ENCODE measurements at places on chromosomes 4 and X.

- DNase-seq = no peak
Measured at GRCh38 chr4:139735381-139736273, 70.0 kb downstream of the MGST2 start.

DNA sequence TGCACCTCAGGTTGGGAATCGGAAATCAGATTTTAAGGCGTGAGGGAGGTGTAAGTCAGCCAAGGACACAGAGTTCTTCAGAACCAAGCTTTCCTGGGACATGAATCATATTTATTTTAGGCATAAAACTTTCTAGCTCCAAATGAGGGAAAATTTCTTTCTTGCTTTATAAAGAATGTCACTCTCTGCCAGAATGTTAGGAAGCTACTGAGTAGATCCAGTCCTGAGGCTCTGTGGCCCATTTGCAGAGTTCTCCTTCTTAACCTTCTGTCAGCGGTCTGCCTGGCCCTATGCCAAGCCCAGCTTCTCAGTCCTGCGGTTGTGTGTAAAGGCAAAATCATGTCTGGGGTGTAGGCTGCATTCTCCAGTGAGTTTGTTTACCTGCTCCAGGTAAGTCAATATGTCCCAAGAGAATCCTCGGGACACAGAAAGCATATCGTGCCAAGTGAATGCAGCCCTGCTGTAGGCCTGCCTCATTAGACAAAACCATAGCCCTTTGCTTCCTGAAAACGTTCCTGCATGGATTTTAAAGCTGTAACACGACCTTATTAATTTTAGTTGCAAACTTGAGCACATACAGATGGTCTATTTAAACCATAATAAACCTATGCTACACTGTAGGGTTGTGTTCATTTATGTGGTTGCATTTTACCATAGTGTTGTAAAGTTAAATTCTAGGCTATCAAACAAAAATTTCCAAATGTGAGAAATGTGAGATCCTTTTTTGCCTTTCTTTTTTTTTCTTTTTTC lies 29.2 kb upstream of the CCNI start:
- no peak for DNase-seq

DNA sequence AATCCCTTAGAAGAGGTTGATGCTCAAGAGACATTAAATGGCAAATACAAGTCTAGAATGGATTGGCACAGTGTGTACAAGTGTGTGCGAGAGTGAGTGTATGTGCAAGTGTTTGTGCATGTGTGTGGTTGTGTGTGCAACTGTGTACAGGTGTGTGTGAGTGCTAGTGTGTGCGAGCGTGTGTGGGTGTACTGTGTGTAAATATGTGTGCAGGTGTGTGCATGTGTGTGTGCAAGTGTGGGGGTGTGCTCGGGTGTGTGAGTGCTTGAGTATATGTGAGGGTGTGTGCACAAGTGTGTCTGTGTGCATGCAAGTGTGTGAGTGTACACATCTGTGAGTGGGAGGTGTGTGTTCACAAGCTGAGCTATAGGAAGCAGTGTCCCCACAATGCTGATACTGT lies 5.9 kb downstream of the TREX2 start:
- DNase-seq = no peak

- DNase-seq = no peak
Measured at GRCh38 chr4:155640751-155641150, 25.9 kb upstream of the GUCY1A1 start.

- no peak for DNase-seq
Measured at GRCh38 chrX:94107981-94108380, 434.0 kb downstream of the FAM133A start.

- no peak for DNase-seq
Measured at GRCh38 chr4:120557372-120557771, 365.2 kb downstream of the PRDM5 start.

- peak; percentile 8 for DNase-seq
Measured at GRCh38 chr4:142095886-142096605, 459.7 kb downstream of the IL15 start.

- no peak for DNase-seq
Measured at GRCh38 chr4:72587334-72587733, 18.3 kb upstream of the ADAMTS3 start.

DNA sequence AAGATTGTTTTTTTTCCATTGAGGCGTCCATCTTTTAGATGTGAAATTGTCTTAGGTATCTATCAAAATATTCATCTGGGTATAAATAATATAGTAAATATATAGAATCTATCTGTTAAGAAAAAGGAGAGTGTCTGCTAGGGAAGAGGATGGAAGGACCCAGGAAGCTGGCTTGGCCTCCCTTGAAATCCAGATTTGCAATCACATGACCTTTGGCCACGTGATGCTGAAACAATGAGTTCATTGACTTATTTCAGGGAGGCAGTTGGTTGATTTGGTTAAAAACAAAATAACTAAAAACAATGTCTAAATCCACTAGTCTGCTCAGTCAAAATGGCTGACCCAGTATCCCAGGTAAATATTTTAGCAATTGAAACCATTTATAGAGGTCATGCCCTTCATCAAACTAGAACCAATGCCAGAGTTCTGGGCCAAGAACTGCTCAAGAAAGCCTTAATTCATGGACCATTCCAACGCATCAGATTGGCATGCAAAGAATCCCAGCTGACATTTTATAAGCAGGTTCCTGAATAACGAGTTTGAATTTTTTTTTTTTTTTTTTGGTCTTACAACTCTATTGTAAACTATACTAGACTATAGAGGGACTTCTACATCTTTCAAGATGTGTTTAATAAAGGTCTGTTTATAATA lies 172.7 kb downstream of the MID1 start:
- DNase-seq = no peak

DNA sequence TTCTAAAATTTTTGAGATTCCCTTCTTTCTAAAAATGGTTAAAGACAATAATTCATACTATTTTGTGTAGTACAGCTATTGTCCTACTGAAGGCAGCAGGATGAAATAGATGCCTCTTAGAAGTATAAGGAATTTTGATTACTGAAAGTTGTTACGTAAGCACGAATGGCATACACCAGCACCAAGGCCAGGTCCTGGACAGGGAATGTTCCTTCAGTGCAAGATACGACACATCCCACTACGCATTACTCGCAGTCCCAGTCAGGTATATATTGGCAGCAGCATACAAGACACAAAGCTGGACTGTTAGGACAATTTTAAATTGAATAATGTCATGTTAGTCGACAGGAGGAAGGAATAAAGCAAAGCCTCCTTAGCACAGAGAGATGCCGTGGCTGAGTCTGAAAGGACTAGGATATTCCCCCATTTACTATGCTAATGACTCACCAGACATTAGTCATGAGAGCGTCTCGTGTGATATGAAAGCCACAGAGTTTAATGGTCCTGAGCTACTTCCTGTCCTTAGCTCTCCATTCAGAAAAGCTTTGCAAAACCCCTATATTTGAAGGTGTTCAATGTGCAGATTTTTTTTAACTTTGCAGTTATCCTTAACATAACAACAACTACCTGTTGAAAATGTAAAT lies 504.3 kb downstream of the FAM133A start:
- DNase-seq = no peak

DNA sequence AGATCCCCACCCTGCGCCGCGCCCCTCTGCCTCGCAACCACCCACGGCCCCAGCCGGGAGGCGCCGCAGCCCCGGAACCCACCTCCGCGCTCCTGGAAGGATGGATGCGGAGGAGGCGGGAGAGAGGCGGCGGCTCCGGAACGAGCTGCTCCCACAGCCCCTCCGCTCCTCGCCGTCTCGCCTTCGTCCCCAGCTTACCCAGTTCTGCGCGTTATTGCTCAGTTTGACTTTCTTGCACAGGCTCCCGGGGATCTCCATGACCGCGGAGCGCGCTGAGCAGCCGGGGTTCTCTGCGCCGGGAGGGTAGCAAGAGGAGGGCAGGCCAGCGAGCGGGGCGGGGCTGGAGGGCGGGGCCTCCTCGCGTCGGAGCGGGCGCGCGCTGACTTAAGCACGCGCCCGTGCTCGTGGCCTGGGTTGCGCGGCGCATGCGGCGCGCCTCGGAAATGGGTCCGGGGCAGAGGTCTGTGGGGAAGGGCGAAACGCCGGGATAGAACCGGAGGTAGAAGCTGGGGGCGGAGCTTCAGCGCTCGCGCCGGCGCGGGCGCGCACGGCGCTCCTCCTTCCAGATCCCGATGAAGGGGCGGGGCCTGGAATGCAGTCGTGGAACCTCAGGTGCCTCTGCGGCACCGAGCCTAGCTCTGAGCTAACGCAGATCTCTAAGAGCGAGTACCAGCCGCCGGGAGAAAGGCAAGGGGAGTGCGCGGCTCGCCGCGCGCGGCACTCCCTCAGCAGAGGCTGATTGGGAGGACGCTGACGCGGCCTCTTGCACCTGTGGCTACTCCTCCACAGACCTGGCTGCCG lies at the start of gene PAPSS1:
TSS of gene PAPSS1 (minus strand) at position 313 of the 801 bp plus-strand sequence. CDS start at position 258, 55 bp downstream.
- DNase-seq = peak; percentile 73

- no peak for DNase-seq
Measured at GRCh38 chrX:46707274-46707965, 51.5 kb downstream of the SLC9A7 start.

DNA sequence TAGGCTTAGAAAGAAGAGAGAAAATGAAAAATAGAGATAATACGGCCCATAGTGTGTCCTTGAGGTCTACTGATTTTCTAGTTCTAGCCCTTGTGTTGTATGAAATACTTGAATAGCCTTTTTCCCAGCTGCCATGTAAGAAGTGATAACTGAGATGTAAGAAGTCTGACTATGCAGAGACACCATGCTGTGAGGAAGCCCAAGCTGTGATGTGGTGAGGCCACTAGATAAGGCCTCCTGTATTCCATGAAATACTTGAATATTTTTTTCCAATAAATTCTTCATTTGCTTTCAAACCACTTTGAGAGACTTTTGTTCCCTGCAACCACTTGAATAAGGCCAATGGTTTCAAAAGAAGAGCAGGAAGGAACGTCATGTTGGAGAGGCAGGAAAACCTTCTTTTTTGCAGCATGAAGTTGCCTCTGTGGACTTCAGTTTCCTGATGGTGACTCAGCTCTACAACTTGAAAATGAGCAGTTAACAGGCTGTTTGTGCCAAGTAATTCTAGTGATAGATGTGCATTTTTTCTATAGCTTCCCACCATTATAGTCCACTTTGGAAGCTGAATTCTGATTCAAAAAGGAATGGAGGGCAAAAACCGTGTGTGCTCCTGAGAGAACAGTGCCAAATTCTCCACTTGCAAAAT lies 25.5 kb upstream of the FAM9C start:
- DNase-seq = no peak

DNA sequence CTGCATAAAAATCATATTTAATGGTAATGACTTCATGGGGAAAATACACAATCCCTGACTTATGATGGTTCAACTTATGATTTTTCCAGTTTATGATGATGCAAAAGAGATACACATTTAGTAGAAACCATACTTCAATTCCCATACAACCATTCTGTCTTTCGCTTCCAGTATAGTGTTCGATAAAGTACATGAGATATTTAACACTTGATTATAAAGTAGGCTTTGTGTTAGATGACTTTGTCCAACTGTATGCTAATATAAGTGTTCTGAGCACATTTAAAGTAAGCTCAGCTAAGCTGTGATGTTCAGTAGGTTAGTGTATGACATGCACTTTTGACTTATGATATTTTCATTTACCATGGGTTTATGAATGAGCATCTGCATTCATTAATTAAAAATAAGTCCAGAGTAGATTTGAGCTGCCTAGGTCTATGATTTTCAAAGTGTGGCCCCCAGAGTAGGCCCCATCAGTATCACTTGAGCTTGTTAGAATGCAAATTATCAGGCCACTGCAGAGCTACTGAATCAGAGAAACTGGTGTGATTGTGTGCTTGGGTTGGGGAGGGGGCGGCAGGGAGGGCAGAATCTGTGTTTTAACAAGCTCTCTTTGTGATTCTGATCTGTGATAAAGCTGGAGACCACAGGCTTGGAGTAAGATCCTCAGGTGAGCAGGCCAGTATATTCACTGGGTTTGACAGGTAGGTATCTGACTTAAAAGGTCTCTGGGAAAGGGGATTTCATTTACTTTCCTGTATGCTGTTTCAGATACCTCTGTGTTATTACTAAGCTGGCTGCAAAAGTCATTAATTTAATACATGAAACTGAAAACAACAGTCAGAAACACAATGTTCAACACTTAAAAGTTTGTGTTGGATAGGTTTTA lies 8.4 kb downstream of the ATP10D start:
- no peak for DNase-seq

DNA sequence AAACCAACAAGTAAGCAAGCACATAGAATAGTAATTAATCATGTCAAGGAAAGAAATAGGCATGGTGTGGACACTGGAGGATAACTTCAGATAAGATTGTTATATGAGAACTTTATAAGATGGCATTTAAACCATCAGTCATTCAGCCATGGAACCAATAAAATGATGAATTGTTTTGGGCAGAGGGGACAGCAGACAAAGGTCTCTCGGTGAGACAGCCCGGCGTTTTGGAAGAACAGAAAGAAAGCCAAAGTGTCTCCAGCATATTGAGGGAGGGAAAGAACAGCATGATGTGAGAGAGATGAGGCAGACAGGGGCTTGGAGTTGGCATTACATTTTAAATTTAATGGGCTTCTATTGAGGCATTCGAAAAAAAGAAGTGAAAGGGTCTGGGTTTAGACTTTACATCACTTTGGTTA lies 883 bp upstream of the PPM1K start:
- DNase-seq = no peak

DNA sequence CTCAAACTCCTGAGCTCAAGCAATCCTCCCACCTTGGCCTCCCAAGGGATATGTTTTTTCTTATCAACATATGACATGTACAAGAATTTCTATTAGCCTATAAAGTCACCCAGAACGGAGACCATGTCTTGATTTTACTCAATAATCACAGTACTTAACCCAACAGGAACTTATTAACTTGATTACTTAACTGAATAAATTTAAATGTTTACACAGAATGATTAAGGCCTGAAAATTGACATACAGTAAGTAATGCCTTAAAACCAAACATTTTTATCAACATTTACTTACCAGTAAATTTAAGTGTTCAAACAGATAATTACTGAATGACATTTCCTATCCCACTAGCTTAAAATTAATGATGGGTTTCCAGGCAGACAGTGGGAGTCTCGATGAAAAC lies 25.4 kb downstream of the EIF4E start:
- DNase-seq = no peak

DNA sequence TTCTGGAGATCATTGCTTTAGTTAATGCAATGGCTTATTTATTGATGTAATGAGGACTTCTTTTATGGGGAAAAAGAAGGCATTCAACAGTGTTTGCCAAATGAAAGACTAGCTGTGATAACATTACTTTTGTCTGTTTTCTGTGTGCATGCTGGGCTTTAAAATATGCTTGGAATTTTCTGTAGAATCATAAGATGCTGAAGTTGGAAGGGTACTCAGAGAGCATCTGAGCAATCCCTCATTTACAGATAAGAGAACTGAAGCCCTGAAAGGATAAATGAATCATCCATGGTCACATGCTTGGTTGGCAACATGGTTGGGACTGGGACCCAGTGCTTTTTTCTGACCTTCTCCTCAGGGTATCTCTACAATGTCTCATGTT lies 31.4 kb upstream of the PITX2 start:
- no peak for DNase-seq

GRCh38 chrX:100681599-100681998 lies 37.6 kb downstream of the SRPX2 start:
- no peak for DNase-seq

GRCh38 chr4:24645765-24646550 lies 61.6 kb upstream of the DHX15 start:
- no peak for DNase-seq
